ENCODE measurements at places on chromosomes 4 and X.

DNA sequence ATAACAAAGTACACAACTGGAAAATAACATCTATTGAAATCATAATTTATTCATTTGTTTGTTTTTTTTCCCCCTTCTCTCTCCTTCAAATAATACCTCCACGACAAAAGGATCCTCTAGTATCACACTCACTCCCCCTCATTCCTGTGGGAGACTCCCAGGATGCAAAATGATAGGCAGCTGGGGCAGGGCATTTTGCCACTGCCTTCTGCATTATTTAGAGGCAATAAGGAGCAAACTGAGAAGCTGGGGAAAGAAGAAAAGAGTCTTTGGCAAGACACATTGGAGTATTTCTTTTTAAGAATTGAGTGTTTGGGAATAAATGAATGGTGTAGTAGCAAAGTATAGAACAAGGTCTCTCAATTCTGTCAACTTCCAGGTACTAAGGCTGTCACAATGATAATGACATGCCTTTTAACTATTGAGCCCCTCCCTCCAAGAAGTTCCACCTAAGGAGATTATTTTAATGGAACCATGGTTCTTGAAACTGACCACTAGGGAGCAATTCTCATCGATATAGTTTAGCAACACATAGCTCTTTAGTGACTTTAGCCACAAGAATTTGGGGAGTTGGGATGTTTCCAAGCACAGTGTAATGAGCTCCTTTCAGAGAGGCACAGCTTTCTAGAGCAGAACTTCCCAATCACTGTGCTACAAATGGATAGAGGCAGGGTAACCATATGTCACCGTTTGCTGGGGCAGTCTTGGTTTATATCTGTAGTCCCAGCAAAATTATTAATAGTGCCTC is 303.3 kb downstream of the FRMPD4 start:
- DNase-seq = no peak

GRCh38 chr4:47736146-47736545 is 101.7 kb downstream of the CORIN start:
- no peak for DNase-seq

DNA sequence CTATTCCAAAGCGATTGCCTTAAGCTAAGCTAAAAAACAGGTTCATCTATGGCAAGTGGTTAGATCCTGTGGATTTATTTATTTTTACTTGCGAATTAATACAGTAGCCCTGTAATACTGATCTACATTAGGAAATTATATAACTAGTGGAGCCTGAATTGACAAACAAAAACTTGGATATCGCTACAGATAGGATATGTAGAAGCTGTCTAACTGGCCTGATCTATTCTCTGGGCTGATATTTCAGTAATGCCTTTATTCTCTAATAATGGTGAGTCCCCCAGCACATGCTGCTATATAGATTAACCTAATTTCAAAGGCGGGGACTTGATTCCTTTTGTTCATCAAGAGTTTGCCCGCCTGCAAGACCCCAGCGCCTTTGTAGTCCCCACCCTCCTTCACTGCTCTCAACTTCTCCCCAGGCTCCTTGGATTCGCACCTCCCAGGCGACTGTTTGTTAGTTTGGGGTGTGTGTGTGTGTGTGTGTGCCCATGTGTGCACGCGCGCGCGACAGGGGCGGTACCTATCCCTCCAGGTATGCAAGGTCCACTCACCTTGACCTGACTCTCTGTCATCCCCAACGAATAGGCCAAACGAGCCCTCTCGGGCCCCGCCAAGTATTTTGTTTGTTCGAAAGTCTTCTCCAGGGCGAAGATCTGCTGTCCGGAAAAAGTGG is 3.8 kb downstream of the NKX6-1 start:
- DNase-seq = no peak

DNA sequence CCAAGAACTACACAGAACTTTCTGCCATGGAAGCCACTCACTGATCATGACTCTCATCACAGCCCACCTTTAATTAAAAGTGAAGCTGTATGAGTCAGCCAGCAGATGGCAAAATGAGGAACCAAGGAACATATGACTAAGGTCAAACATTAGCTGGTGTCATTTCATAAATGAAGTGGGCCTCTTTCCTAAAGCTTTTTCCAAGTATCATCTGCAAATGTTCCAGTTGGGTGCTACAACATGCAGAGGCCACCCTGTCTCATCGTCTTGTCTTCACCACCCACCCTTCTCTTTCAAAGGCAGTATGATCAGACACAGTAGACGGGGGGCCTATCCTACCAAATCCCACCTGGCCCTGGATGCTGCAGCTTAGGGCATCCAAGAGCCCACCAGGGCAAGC is 9.2 kb upstream of the EOLA1 start:
- no peak for DNase-seq

- DNase-seq = peak; percentile 17
These were observed at the start of gene NALF2 for GRCh38 chrX:69503782-69504625. Gene NALF2, plus strand, starts transcription at chrX:69504326. Its CDS starts 957 bp downstream, at chrX:69505283.

DNA sequence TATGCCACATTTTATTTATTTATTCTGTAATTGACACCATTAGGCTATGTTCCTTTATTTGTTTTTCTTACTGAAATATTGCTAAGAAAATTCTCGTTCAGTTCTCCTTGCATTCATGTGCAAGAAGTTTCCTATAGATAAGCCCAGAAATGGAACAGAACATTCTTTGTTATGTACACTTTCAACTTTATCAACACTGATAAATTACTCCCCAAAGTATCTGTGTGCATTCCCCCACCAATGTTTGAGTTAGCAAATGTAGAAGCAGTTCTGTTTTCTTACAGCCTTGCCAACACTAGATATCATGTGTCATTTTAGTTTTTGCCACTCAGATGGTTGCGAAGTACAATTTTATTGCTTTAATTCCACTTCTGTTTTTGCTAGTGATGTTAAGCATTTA is 166.4 kb upstream of the NPY2R start:
- DNase-seq = no peak

DNA sequence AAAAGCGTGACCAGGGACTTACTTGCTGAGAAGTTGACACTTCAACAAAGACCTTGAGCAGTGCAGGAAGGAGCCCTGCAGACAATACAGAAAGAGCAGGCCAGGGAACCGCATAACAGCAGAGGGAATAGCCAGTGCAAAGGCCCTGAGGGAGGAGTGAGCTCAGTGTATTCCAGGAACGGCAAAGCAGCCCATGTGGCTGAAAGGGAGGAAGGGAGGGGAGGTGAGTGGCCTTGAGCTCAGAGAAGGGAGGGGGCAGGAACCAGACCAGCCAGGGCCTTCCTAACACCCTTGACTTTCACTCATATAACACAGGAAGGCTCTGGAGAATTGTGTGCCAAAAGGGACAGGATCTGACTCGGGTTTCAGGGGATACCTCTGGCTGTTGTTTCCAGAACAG is 112.2 kb downstream of the BCOR start:
- no peak for DNase-seq

- no peak for DNase-seq
These were observed at the start of gene MAB21L2 for GRCh38 chr4:150582146-150582872. Gene MAB21L2, plus strand, starts transcription at chr4:150582151. Its CDS starts 879 bp downstream, at chr4:150583030.

All from CD4-positive, alpha-beta T cell treated with Interleukin-12 subunit alpha and Interleukin-12 subunit beta, for 1 hour (primary cell).